Iris pigment epithelial cell (primary cell): ENCODE measurements at places on chromosomes 2 and 18.
A peak's percentile ranks its signal among the peaks of the same experiment; 100 is the strongest.

DNA sequence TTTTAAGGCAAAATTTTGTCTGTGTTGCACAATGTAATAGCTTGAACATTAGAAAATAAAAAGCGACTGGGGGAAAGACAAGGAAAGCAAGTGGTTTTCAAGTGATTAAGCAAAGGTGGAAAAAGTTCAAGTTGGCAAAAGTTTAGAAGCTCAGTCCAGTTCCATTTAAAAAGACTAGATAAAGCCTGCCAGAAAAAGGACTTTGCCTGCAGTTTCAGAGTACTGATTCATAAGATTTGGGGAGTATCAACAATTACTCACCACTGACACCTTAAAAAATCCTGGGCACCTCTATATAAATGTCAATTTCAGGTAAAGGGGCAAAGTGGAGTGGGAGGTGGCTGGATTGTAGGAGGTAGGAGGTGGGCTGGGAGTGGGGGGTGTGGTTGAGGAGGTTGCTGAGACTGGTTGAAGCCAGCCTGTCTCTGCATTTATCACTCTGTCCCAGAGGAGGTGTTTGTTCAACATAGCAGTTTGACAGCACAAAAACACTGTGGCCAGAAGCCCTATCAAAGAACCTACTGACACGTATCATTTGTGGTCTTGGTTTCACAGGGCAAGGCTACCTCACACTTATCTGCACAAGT, 14.6 kb downstream of the ZEB2 start:
- DNase-seq: peak; percentile 67

DNA sequence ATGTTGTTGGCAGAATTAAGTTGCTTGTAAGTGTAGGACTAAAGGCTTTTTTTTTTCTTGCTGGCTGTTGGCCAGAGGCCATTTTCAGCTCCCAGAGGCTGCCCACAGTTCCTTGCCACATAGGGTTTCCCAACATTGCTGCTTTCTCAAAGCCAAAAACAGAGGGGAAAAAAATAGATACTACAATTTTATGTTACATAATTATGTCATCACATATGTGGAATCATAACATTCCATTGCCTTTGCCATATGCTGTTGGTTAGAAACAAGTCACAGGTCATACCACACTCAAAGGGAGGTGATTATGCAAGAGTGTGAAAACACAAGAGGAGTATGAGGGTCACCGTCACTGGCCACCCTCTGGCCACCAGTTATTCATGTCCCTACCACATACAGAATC, 154.5 kb downstream of the RTN4 start:
- DNase-seq: peak; percentile 50

GRCh38 chr2:227719641-227720040, 1.8 kb upstream of the SLC19A3 start:
- DNase-seq: no peak

DNA sequence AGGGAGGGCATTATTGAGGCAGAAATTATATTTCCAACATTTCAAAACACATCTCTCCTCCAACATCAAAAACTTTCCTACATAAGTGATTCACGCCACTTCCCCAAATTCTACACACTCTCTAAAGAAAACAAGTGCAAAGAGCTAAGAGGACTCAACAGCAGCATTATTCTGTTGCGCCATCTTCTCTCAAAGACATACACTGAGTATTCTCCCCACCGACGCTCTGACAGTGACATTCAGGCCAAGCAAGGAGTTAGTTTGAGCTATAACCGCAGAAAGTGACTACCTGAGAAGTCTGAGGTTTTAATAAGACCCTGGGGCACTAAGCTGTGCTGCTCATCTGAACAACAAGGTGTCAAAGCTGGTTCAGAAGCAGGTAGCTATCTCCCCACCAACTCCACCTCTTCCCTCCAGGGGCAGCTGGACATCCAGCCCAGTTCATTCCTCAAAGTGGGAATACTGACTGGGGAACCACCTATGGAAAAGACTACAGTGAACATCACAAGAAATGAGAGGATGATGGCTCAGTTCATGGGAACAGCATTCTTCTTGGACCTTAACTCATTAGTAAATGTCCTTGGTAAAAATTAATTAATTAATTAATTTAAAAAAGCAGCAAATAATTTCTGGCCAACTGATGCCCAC, 309.5 kb upstream of the CCDC68 start:
- DNase-seq: no peak

- DNase-seq: peak; percentile 53
Observed at GRCh38 chr18:2442006-2442405, 129.3 kb downstream of the METTL4 start.

DNA sequence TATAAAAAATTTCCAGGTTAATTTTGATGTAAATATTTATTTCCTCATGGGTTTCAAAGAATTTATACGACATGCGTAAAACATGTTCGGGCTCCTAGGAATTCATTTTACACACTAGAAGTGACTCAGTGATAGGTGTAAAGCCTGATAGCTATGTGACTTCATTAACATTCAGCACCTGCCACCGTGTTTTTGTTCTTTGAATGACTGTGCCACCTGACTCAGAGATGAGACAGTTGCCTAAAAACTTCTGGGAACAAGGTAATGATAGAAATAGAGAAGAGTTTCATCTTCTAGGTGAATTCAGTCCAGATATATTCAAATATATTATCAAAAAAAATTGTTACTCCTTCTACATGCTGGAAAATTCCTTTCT, 10.0 kb downstream of the IL1R2 start:
- no peak for DNase-seq

- peak; percentile 40 for DNase-seq
Observed at GRCh38 chr2:189267491-189267890, 87.9 kb upstream of the COL5A2 start.

GRCh38 chr2:236538242-236538641, 31.4 kb upstream of the ACKR3 start:
- DNase-seq: no peak

DNA sequence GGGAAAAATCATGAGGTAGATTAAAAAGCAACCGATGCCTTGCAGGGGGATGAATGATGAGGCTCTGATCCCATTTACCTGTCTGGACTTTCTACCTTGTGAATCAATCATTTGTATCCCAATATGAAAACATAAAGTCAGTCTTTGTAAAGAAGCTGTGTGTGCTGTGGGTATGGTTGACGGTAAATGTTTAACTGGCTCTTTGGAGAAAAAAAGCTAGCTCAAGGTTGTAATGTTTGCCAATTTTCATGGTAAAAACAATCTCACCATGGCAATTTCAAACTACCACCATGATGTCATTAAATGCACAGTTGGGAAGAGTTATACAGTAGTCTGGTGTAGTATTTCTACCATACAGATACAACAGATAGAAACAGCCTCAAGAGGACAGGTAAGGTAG, 14.6 kb downstream of the TTR start:
- no peak for DNase-seq

- peak; percentile 47 for DNase-seq
Observed at GRCh38 chr18:43129946-43130524, 14.6 kb upstream of the RIT2 start.
